ENCODE measurements at places on chromosomes 6 and 20. TPM values are rescaled to one million over a fixed set of nuclear protein-coding genes. Genes with fewer than 3 reads are reported as not detected.

C6orf141 gene
- total RNA-seq = 3.9 TPM

DNA sequence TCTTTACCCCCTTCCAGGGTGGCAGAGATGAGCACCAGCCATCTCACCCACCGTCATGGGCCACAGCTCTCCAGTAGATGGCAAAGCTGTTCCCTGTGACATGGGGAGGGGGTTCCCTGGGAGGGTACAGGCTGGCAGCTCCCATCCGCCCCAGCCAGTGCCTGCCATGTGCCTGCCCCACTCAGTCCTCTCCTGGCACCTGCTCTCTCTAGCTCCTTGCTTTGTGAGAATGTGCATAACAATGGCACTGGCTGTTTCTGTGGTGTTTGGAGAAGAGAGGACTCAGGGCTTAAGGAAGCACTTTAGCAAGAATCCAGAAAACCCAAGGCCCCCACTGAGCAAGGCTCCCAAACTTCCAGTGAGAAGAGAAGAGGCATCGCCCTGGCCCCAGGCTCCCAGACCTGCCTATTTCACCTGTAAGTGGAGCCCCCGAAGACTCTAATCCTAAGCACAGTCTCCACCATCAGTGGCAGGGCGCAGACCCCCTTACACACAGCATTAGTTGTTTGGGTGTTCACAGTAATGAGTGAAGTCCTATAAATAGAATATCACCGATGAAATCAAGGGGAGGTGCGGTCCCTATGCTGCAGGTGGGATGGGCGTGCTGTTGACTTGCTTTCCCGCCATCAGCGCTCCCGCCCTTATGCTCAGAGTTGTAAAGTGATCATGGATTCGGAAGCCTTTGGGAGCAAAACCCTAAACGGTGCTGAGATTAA, 110.2 kb downstream of the AGPAT4 start:
- peak; percentile 47 for DNase-seq

DNA sequence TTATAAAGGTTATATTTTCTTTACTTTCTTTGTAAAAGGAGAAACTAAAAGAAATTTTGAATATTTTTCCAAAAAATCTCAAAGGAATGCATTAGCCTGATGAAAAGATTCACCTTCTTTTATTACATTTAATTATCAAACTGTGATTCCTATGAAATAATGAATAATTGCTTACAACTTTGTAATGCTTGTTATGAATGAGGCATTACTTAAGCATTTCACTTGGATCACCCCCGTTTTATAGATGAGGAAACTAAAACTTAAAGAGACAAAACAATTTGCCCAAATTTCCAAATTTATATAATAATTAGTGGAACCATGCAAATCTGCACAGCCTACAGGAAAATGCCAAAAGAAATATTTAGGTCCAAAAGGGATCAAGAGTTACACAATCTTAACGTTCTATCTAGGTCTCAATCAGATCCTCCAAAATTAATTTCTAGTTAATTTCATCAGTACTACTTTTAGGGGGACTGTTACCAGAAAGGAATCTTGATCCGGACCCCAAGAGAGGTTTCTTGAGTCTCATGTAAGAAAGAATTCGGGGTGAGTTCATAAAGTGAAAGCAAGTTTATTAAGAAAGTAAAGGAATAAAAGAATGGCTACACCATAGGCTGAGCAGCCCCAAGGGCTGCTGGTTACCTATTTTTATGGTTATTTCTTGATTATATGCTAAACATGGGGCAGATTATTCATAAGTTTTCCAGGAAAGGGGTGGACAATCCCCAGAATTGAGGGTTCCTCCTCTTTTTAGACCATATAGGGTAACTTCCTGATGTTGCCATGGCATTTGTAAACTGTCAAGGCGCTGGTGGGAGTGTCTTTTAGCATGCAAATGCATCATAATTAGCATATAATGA, 288.0 kb downstream of the ADGB start:
- DNase-seq = no peak

GRCh38 chr6:26360451-26361416, 4.3 kb upstream of the BTN3A2 start:
- DNase-seq = no peak

DNA sequence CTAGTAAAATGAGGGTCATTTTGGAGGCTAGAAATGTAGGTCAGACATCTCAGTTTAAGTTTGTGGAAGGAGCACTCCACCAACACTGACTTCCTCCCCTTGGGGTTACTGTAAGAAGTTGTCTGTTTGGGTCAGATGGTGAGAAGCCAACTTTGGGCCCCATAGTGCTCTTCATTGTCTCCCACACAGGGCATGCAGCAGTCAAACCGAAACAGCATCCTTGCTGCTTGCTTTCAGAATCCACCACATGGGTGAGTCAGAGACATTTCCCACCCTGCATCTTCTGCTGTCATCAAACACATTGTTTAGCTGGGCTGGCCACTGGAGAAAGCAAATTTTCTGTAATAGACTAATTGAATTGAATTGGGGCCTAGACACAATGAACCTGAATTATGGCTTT, 16.8 kb downstream of the IL17F start:
- DNase-seq = no peak

CABLES2 gene
- 2.3 TPM for total RNA-seq

DNA sequence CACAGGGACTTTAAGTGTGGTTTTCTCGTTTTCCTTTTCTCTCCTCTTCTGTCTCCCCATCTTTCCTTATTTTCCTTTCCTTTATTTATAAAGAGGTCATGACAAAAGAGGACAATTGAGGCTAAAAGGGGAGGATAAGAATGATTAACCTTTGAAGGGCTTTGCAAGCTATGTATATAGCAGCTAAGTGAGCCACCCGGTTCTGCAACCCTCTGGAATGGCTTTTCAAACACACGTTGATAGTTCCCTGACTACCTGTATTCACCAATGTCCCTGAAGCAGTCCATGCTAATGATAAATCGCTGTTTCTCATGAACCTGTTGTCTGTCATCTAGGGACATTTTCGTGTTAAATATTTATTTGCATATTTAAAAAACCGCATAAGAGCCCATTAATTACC, 124.4 kb upstream of the RALGAPA2 start:
- no peak for DNase-seq

GRCh38 chr6:95804847-95805541, 210.8 kb upstream of the FUT9 start:
- no peak for DNase-seq

- DNase-seq = no peak
These were observed 205.2 kb upstream of the CEP162 start for GRCh38 chr6:84432619-84433018.

ADGRB3 gene
- total RNA-seq = 0.74 TPM

GRCh38 chr20:16974080-16974854, 226.1 kb downstream of the OTOR start:
- DNase-seq = no peak

- no peak for DNase-seq
These were observed 384.2 kb downstream of the PRKN start for GRCh38 chr6:162343198-162343935.

LST1 gene
- total RNA-seq = 23.8 TPM

SPDEF gene
- 0.16 TPM for total RNA-seq

KIF25 gene
- total RNA-seq = 0.93 TPM

GPR63 gene
- total RNA-seq = 0.32 TPM

DNA sequence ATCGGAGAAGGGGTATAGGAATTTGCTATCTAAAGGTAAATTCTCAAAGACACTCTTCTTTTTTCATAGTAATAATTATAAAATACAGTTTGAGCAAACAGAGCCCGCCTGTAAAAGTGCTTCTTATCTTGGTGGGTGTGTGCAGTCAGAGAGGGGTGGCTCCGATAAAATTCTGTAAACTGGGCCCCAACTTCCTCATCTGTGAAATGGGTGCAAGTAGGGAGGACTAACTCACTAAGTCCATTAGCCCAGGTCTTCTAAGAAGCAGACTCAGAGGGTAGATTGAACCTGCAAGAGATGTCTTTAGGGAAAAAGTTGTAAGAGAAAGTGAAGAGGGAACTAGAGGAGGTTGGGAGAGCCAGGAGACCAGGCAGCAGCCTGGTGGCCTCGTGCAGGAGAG, 245.8 kb upstream of the RREB1 start:
- no peak for DNase-seq

- no peak for DNase-seq
These were observed 70.9 kb downstream of the MAN1A1 start for GRCh38 chr6:119278625-119279024.

All from mesenteric fat pad (tissue), 1 donor.